Pancreas (tissue), 10 donors: ENCODE measurements at places on chromosomes 6 and 20.

- no peak for DNase-seq
Observed at GRCh38 chr6:35181308-35181932, 32.3 kb upstream of the SCUBE3 start.

- no peak for DNase-seq
Observed at GRCh38 chr6:151012321-151013294, 147.1 kb downstream of the MTHFD1L start.

DNA sequence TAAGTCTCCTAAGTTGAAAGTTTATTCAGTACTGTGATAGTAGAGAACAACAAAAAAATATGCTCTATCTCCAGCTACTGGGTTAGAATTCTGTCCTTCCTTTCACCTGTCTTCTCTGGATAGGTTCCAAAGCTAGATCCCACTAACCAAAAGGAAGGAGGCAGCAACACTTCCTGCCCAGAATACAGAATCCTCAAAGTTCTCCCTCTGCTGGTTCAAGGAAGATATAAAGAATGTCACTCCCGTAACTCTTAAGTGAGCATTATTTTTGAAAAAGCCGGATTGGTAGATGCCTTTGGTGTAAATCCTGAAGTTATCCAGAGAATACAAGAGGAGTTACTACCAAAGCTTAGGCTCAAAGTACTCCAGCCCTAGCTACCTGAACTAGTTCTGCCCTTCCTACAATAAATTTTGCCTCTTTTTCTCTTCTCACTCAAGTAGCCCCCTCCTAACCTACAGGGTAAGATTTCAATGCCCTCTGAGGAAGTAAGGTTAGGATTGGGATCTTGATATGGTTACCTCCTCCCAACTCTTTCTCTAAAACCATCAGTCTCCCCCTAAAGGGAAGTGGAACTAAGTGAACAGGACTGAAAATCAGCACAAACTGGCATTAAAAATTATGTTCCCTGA, 26.0 kb upstream of the CRIP3 start:
- DNase-seq: no peak

- DNase-seq: peak; percentile 13
Observed at GRCh38 chr6:113859349-113860180, 2.4 kb downstream of the MARCKS start.

DNA sequence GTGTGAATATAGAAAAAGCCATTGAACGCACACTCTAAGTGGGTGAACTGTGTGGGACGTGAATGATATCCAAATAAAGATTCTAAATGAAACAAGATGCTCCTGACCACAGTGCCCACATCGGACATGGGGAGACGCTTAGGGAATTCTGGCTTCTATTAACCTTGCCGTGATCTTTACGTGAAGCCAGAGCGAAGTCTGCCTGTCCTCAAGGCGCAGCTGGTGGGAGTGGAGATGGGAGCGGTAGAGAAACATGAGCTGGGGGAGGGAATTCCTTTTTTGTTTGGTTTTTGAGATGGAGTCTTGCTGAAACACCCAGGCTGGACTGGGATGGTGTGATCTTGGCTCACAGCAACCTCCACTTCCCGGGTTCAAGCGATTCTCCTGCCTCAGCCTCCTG, 46.0 kb downstream of the VSTM2L start:
- no peak for DNase-seq

GRCh38 chr20:18048176-18048575, 9.5 kb downstream of the OVOL2 start:
- DNase-seq: no peak

DNA sequence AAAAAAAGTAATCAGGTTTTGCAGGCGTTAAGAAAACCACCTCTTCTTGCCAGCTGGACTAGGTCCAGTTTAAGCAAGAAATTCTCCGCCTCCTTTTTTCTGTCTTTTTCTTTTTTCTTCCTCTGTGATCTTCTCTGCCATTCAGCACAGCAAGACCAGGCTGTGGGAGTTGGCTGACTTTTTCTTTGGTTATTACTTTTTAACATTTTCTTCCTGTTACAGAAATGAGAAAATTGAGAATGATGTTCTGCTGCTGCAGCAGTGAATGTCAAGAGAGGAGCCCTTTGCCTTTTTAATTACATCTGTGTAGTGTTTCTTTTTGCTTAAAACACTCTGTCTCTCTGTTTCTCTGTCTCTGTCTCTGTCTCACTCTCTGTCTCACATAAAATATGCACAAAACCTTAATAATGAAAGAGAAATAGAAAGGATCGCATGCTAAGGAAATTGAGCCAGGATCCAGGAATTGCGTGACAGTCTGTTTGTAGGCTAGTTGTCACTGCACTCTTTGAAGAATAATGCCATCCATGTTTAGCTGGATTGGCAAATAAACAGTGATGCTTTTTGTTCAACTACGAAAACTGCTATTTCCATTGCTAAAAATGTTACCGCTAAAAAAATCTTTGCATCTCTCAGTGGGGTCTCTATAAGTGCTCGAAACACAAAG, 103.2 kb upstream of the SUPT3H start:
- no peak for DNase-seq

- DNase-seq: no peak
Observed at GRCh38 chr6:30840935-30841643, 43.2 kb upstream of the DDR1 start.

GRCh38 chr6:47670851-47671250, 27.5 kb upstream of the ADGRF4 start:
- no peak for DNase-seq

GRCh38 chr6:51959744-51960383, 127.5 kb downstream of the PKHD1 start:
- DNase-seq: peak; percentile 48

GRCh38 chr6:2450546-2450945, 205.1 kb upstream of the GMDS start:
- peak; percentile 45 for DNase-seq

DNA sequence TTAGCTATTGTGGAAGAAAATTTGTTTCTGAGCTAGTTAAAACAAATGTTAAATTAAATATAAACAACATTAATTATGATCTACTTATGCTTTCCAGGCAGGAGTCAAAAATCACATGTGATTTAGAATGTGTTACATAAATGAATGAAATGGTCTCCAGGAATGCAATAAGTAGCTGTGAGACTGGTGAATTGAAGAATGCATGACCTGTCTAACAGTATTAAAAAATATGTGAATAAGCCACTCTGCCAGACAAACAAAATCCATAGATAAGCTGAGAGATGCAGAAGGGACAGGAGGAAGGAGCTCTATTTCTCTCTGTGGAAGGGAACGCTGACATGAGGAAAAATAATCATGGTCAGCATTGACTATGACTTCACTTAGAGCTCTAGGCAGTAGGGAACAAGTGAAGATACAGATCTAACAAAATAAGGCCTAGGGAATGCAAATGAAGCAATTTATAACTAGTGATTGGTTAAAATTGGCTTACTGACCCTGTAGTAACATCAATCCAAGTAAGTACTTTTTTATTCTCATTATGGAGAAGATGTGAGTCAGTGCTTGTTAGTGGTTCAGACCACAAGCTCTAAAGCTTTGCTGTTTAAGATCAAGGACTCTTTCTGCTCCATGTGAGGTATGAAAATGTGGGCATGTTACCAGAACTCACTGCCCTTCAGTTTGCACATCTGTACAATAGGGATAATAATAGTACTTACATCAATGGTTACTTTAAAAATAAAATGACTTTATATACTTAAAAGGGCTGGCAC, 432.6 kb downstream of the MMUT start:
- no peak for DNase-seq

- DNase-seq: no peak
Observed at GRCh38 chr20:24772667-24773066, 176.4 kb upstream of the CST7 start.

GRCh38 chr6:160360955-160361354, 12.8 kb downstream of the SLC22A3 start:
- no peak for DNase-seq

DNA sequence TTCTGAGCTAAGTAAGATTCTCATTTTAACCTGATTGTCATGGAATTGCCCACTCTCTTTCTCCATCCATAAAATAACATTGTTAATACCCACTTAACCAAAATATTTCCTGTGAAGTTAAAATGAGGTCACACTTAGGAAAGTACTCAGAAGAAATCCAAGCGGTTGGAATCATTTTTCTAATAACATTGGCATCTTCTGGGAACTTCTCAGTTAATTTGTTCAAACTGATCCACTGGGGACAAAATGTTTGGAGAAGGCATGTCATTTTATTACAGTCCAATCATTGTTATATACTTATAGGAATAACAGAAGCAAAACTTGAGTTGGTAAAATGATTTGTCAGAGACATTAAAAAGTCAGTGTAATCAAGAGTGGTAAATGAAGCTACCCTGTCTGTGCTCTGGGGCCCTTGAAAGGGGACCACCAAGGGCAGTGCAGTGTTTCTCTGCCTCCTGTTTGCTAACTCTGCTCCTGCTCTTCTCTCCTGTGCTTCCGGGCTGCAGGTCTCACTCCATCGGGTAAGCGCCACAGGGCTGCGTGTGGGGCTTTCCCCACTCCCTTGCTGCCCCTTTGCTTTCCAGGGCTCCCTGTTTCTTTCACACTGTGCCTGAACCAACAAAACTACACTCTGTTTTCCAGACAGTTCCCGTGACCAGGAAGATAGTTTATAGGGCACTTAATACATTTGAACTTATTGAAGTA, 50.1 kb downstream of the HDDC2 start:
- DNase-seq: no peak

DNA sequence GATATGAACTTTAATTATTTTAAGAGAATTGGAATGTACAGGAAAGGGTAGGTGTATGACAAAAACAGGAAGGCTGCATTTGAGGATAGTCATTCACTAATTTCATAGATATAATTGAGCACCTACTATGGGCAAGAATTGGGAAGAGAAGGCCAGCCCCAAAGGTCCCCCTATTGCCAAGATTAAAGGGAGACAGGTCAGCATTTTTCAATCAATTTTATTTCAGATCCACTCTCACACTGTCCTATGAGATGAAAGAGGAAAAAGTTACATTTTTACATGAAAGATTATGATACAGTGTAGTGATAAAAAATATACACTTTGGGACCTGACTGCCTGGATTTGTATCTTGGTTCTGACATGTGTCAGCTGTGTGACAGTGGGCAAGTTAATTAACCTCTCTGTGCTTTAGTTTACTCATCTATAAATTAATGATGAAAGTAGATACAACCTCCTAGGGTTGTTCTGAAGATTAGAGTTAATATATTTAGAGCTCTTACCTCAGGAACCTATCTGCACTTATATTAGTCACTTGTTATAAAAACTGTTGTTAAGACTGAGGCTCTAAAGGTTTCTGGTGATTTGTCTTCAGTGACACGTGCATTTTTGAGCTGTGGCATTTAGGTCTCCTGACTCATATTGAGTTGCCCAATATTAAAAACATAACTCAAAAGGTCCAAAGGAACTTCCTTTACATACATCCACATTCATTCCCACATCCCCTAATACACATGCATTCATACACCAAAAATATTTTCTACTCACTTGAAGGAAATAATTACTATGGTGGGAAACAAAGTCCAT, 45.7 kb downstream of the SCGN start:
- DNase-seq: no peak

GRCh38 chr6:81309811-81310210, 442.7 kb downstream of the TENT5A start:
- no peak for DNase-seq

DNA sequence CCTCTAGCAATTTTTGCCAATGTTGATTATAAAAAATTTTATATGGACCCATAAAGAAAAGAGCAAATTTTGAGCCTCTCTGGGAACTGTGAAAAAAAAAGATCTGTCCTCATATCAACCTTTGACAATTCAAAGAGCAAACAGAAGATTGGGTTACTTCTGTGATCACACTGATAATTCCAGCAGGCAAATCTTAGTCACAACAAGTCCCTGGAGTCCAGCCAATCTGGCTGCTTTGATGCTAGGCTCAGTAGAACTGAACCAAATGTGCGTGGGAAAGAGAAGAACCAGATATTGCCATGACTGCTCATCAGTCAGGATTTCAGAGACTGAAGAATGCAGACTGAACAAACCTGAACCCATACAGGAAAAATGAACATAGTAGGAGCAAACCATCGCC, 438.4 kb upstream of the FLRT3 start:
- no peak for DNase-seq

- peak; percentile 67 for DNase-seq
Observed at GRCh38 chr20:57442888-57443239, 51.7 kb downstream of the RBM38 start.

DNA sequence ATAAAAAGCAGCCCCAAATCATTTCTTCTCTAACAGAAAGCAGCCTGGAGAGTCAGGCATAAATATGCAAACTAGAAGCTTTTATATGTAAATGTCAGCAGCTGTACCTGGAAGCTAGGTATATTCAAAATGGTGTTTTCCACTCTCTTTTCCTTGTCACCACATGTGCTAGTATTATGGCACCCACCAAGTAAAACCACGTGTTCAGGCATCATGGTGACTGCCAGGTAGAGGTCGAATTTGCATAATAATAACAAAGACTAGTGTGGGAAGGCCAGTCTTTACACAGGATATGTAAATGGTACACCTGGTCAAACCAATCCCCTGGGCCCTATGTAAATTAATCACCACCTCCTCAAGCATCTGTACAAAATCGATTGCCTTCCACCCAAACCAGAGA, 124.0 kb downstream of the MMUT start:
- no peak for DNase-seq

GRCh38 chr6:18277237-18278006, 13.1 kb upstream of the DEK start:
- no peak for DNase-seq

GRCh38 chr6:125829433-125829832, 38.7 kb downstream of the NCOA7 start:
- DNase-seq: no peak

- DNase-seq: no peak
Observed at GRCh38 chr6:116168148-116168547, 42.2 kb upstream of the COL10A1 start.

- no peak for DNase-seq
Observed at GRCh38 chr20:46903256-46903655, 8.6 kb downstream of the EYA2 start.

DNA sequence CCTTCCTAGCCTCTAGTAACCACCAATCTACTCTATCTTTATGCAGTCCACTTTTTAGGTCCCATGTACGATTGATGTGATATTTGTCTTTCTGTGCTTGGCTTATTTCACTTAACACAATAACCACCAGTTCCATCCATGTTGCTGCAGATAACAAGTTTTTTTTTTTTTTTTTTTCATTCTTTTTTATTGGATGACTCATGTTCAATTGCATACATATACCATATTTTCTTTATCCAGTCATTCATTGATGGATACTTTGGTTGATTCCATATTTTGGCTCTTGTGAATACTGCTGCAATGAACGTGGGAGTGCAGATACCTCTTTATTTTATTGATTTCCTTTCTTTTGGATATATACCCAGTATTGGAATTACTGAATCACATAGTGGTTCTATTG, 600.4 kb upstream of the FLRT3 start:
- no peak for DNase-seq

DNA sequence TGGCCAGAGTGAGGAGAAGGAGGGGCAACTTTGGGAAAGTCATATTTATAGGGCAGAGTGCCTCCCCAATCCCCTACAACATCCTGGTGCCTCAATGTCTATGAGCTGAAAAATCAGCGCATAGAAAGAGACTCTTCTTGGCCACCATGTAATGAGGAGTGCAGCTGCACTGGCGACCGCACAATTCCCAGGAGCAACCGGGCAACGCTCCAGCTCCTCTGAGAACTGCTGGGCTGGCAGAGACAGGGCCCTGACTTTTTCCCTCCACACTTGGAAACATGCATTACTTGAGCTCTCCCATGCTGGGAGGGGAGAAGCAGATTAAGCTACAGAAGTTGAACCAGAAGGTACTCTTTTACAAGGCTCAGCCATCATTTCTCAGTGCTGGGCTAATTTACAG, 31.4 kb upstream of the MARCKS start:
- DNase-seq: peak; percentile 90

GRCh38 chr20:878511-879307, 37.4 kb downstream of the ANGPT4 start:
- DNase-seq: no peak
